SJCRH30 (cell line): ENCODE measurements at places on chromosomes 16 and 17. TPM values are rescaled to one million over a fixed set of nuclear protein-coding genes. Genes with fewer than 3 reads are reported as not detected.

The CIITA gene
- total RNA-seq, result 0.04 and 0.08 TPM in 2 replicates

DNA sequence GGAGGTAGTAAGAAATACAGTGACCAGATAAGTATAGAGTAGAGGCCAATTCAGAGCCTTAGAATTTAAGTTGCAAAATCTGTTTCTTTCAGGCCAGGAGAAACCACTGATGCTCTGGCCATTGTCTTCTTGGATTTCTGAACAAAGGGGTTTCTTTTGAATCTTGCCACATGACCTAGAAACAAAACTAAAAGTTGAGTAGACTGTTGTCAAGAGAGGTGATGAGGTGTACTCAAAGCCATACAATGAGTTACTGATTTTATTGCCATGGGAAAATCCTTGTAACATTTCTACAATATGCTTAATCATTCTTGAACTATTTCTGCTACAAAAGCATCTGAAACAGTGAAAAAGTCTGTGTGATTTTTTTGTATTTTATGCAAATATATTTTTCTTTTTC, 881.3 kb downstream of the CDH11 start:
- DNase-seq, result no peak

The KRTAP3-3 gene
- not detected in 2 replicates for total RNA-seq

The TP53TG3C gene
- not detected in 2 replicates for total RNA-seq

GRCh38 chr16:2663553-2664546, 18.5 kb upstream of the KCTD5 start:
- DNase-seq, result no peak

The MIEF2 gene
- total RNA-seq, result 17.5 and 18.4 TPM in 2 replicates

The LGALS9B gene
- not detected in 2 replicates for total RNA-seq

The CCDC102A gene
- total RNA-seq, result 9.7 and 11.1 TPM in 2 replicates

The C1QTNF8 gene
- not detected in 2 replicates for total RNA-seq

The ANKRD40CL gene
- not detected in 2 replicates for total RNA-seq

- DNase-seq, result no peak
These were observed 2.0 kb upstream of the TNFRSF13B start for GRCh38 chr17:16973760-16974540.

DNA sequence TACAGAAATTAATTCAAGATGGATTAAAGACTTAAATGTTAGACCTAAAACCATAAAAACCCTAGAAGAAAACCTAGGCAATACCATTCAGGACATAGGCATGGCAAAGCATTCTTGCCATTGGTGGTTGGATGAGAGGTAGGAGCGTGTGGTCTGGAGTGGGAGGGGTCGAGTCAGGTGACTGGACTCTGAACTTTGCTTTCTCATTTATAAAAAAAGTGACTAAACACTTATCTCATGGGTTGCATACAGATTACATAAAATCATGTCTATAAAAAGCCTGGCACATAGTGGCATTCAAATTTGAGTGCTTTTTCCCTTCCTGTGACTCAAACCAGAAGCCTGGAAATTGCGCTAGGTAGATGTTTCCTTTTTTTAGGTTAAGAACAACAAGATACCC, 159.7 kb upstream of the SHISA6 start:
- no peak for DNase-seq
